Progenitor cell of endocrine pancreas (in vitro differentiated cells): ENCODE measurements at places on chromosomes 4 and X.

DNA sequence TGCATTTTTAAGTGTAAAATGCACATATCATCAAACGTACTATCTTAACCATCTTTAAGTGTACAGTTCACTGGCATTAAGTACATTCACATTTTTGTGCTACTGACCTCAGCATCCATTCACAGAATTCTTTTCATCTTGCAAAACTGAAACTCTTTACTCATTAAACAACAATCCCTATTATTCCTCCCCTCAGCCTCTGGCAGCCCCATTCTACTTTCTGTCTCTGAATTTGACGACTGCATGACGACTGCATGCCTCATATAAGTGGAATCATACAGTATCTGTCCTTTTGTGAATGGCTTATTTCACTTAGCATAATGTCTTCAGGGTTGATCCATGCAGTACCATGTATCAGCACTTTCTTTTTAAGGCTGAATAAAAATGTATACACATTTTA, 38.7 kb downstream of the CNKSR2 start:
- no peak for DNase-seq

DNA sequence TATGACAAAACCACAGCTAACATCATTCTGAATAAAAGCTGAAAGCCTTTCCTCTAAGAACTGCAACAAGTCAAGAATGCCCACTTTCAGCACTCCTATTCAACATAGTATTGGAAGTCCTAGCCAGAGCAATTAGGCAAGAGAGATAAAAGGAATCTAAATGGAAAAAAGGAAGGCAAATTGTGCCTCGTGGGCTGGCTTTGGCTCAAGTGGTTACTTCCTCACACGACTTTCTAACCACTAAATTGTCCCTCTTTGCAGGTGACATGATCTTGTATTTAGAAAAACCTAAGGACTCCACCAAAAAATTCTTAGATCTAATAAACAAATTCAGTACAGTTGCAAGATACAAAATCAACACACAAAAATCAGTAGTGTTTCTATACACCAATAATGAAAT, 57.2 kb downstream of the SCML2 start:
- no peak for DNase-seq

GRCh38 chr4:772118-772517, 53.8 kb downstream of the CPLX1 start:
- no peak for DNase-seq

DNA sequence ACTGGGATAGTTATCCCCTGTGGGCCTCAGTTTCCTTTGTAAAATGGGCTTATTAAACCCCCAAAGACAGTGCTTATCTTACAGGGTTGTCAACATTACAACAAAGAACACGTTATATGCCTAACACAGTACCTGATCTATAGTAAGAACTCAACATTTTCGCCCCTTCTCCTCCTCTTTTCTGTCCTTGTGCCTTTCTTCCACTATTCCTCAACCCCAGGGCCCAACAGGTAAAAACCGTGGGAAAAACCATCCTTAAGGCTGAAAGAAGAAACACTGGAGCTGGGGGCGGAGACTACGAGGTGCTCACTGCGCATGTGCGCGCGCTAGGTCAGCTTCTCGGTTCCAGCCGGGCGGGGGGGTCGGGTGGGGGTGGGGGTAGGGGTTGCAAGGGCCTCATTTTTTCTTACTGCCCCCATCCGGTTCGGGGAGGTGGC, 426 bp upstream of the XIAP start:
- no peak for DNase-seq

- no peak for DNase-seq
Observed at GRCh38 chr4:159884989-159885388, 782.1 kb downstream of the RAPGEF2 start.

DNA sequence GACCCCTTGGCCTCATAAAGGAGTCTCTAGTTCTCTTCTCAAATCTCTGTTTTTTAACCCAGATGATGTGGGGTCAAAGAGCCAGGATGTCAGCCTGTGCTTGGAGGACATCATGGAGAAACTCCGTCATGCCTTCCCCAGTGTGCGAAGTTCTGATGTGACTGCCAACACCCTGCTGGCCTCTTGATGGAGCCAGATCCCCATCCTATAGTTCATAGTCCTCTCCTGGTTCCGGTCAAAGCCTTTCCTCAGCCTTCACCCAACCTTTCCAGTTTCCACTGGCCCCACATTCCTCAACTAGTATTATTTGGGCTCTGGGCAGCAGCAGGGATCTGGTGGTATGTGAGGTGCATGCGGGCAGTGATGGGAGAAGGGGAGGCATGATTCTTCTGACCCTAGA, 30.7 kb downstream of the TAF7L start:
- no peak for DNase-seq

DNA sequence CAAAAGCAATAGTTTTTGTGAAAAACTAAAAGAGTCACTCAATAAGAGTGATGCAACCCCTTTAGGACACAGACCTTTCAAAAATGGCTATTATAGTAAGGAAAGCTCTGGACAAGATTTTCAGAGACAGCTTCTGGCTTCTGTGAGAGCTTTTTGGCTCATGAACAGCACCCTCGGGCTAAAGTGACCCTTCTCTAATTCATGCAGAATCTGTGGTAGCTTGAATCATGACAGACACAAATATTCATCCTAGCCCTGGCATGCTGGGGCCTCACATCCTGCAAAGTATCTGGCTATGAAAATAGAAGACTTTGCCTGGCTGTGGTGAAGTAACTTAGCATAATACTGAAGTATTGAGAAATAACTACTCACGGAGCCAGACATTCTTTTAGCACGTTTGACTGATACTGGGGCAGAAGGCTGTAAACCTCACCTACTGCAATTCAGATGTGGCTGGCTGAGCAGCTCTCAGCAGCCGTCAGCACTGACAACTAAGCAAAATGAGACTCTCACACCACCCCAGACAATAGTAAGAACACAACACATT, 327.3 kb downstream of the MAPK10 start:
- no peak for DNase-seq

GRCh38 chrX:63664083-63664482, 120.9 kb downstream of the ARHGEF9 start:
- no peak for DNase-seq

DNA sequence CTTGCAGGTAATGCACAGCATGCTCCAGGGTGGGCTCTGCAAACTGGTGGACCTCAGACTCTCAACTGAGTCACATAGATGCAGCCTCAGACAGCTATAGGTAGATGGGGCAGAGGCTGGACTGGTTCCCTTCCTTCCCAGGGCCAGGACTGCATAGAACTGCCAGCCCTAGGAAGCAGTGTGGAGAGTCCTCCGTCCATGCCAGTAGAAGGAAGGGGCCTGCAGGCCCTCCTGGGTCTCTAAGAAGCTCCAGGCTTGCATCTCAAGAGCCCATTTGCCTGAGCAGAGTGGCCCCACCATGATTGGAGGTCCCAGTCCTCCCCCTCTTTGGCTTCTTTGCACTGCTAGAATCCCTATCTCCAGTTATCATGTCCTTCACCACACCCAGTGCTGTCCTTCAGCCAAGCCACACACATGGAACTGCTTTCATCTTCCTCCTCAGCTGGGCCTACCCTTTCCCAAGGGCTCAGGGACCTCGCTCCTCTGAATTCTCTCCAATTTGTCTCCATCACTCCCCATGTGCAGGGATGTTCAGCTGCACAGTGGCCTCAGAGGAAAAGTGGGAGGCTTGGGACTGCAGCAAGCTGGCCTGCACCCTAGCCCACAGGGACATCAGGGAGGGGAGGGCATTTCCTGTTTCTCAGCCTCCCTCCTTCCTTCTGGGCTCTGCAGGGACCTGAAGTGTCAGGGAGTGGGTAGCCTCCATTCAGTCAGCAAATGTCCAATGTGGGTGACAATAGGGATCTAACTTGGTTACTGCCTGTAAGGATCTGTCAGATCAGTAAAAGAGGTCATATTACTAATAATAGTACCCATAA, 146.0 kb downstream of the PJA1 start:
- no peak for DNase-seq

- peak; percentile 27 for DNase-seq
Observed at GRCh38 chrX:12721042-12721441, 70.2 kb upstream of the PRPS2 start.

DNA sequence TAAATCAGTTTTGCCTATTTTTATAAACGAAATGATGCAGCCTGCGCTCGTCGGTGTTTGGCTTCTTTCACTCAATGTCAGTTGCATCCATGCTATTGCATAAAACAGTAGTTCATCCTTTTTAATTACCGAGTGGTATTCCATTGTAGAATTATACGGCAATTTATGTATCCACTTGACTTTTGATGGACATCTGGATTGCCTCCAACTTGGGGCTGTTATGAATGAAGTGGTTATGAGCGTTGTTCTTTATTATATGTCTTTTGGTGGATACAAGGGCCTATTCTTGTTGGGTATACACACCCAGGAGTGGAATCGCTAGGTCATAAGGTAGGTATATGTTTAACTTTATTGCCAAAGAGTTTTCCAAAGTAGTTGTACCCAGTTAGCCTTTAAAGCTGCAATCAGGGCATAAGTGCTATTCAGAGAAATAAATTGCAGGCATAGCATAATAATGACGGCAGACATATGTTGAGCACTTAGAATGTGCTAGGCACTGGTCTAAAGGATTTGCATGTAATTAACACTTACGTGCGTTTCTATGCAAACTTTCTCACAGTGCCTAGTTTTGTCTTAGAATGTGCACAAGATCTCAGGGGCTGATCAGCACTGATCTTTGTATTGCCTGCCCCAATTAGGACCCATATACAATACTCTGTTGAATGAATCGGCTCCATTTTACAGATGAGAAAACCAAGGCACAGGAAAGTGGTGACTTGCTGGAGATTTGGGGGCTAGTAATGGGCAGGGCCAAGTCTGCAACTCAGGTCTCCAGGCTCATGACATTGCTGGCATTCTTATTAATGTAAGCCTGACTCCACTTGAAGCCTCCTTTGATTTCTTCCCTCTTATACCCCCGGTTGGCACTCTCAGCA, 407.0 kb downstream of the BCOR start:
- no peak for DNase-seq

DNA sequence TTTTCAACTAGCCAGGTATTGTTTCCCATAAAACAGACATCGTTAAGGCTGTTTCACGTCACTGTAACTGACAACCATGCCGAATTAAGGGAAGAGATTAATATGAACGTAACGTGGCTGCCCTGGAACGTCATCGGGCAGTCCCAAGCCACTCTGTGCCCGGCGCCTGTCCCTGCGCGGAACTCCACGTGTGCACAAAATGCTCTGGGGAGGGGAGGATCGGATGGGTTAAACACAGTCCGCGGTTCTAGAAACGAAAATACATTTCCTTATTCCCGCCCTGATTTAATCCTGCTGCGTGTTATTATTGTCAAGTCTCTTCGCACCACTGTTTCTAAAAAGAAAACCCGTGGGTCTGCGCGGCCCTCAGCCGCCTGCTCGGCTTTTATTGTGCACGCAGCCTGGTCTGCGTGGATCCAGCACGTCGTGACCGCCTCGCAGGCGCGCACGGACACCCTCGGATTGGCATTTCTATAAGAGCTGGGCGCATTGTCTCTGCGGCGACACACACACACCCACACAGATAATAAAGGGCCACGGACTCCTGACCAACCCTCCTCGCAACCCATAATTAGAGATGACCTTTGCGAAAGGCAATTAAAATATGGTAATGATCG, 69.6 kb upstream of the BCOR start:
- no peak for DNase-seq

- DNase-seq, result no peak
Observed at GRCh38 chr4:111736516-111736915, 408.7 kb upstream of the FAM241A start.

- no peak for DNase-seq
Observed at GRCh38 chrX:2870650-2871049, 41.9 kb downstream of the GYG2 start.

- no peak for DNase-seq
Observed at GRCh38 chr4:45100956-45101818, 374.8 kb upstream of the GNPDA2 start.

GRCh38 chr4:88592600-88593448, 544 bp downstream of the HERC3 start:
- peak; percentile 35 for DNase-seq

DNA sequence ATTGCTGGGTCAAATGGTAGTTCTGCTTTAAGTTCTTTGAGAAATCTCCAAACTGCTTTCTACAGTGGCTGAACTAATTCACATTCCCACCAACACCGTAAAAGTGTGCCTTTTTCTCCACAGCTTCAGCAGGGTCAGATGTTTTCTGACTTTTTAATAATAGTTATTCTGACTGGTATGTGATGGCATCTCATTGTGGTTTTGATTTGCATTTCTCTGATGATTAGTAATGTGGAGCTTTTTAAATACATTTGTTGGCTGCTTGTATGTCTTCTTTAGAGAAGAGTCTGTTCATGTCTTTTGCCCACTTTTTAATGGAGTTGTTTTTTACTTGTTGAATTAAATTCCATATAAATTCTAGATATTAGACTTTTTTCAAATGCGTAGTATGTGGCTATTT, 257.5 kb upstream of the ANKRD50 start:
- no peak for DNase-seq

GRCh38 chrX:24566240-24566639, 80.9 kb downstream of the PCYT1B start:
- no peak for DNase-seq

DNA sequence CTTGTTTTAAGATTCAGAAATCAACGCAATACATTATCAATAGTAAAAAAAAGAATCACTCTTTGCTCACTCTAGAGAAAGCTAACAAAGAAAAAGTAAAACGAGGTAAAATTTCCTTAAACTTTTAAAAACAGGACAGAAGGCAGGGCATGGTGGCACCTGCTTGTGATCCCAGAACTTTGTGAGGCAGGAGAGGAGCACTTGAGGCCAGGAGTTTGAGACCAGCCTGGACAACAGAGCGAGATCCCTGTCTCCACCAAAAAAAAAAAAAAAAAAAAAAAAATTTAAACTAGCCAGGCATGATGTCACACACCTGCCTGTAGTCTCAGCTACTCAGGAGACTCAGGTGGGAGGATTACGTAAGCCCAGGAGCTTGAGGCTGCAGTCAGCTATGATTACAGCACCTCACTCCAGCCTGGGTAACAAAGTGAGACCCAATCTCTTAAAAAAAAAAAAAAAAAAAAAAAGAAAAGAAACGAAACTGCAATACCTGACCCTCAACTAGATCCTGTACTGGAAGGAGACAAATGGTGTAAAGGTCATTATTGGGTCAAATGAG, 3.5 kb downstream of the CCNI start:
- no peak for DNase-seq

- no peak for DNase-seq
Observed at GRCh38 chr4:26459054-26459755, 31.1 kb downstream of the CCKAR start.

GRCh38 chr4:185796176-185796575, 15.8 kb downstream of the SORBS2 start:
- DNase-seq, result no peak

GRCh38 chr4:146143888-146144287, 31.6 kb upstream of the LSM6 start:
- no peak for DNase-seq

DNA sequence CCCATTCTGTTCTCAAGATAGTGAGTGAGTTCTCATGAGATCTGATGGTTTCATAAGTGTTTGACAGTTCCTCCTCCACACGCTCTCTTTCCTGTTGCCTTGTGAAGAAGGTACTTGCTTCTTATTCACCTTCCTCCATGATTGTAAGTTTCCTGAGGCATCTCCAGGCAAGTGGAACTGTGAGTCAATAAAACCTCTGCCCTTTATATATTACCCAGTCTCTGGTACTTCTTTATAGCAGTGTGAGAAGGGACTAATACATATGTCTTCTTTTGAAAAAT, 58.4 kb downstream of the CFAP299 start:
- no peak for DNase-seq
